GM04503 (cell line): ENCODE measurements at places on chromosomes 1 and 21.

- no peak for DNase-seq
Observed at GRCh38 chr21:45403825-45404729, 888 bp upstream of the COL18A1 start.

DNA sequence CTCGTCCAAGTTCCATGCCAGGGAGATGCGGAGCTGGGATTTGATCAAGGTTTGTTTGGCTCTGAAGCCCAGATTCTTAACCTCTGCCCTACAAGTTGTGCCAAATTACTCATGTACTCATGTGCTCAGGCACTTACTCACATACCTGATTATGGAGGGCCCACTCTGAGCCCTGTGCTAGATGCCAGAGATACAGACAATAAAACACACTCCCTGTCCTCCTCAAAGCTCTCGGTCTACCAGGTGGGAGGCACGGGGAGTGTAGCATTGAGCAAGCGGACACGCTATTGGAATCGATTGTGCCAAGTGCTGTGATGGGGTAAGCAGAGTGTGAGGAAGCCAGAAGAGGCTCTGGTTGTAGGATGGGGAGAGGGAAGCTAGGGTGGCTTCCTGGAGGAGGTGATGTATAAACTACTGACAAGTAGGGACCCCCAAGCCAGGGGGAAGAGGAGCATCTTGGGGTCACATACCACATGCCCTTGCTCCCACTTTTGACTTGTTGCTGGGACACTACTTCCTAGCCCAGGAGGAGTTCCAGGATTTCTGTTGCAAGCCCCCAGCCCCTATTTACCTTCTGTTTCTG lies 49.8 kb upstream of the IFNLR1 start:
- no peak for DNase-seq

DNA sequence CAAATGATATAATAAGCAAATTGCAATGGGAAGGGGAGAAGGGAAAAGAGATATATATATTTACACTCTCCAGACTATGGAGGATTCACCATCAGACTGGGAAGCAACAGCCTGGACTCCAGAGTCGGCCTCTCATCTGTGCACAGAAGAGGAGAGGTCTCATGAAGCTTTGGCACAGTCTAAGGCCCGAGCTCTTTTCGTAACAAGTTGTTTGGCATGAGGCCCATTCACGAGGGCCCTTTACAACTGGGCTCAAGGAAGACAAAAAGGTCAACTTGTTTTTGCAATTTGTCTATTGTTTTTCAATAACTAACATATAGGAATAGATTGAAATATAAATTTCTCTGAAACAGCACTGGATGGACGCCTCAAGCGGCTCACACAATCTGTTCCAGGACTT lies 66.7 kb upstream of the AJAP1 start:
- DNase-seq: no peak

DNA sequence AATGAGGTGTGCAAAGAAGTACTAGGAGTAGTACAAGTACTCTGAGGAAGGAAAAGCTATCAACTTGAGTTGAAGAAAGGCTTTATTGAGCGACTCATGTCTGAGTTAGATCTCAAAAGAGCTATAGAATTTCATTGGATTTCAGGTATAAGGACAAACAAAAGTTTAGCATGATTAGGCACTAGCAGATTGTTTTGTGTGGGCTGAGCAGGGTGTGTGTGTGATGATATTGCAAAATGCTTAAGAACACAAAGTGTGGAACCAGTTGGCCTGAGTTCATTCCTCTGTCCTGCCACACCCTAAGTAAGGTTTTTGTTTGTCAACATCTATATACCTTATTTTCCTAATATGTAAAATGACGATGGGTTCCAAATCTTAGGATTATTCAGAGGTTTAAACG lies 158.9 kb downstream of the KCNK2 start:
- DNase-seq: no peak

DNA sequence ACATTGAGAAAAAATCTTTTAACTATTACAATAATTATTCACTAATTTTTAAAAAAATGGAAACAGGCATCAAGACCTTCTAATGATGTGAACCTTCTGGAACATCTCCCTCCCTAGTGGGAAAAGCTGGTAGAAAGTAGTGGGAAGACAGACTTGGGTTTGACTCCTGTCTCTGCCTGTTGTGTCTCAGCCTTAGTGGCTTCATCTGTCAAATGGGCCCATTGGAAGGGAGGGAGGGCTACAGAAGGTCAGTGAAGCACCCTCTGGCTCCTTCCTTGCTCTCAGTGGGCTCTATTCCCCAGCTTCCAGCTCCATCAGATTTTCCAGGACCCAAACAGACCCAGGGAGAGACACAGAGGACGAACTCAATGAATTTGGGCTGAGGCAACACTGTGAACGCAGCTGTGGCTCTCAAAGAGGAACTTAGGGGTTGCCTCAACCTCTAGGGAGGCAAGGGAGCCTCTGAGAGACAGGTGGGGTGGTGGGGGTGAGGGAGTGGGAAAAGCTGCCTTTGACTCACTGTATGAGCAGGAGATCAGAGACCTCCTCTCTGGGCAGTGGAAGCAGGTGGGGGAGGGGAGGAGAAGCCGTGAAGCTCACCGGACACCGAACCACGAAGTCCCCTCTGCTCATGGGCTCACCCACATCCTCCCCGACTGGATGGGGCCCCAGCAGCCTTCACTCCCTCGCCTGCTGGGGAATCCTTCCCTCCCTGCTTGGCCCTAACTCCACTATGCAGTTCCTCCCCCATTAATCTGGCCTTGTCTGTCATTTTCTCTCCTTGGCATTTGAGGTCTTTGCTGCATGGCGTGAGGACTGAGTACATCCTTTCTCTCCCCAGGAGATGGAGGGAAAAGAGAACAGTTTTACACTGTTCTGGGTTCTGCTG lies 4.5 kb downstream of the CNR2 start:
- DNase-seq: no peak

- DNase-seq: no peak
Observed at GRCh38 chr21:45460011-45460565, 55.1 kb downstream of the COL18A1 start.

DNA sequence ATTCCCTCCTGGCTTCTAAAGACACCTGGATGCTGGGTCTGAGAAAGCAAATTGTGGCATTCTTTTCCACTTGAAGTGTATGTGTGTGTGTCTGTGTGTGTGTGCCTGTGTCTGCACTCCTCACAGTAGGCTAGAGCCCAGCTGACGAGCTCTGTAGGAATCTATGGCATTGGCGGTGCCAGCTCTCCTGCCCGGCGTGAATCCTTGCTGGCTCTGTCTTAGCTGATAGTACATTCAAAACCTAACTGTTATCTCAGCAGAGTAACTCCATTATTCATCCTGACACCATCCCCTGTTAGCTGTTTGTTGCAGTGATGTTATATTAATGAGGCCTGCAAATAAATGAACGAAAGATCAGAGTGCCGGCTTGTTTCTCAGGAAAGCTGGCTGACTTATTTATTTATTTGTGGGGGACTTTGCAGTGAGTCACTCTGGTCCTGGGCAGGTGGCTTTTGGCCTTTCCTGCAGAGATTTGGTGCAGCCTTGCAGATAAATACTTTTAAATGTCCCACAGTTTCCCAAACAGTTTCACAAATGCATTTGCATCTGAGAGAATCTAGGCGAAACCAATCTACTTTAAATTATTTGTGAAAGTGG lies 160.6 kb upstream of the CD34 start:
- no peak for DNase-seq

GRCh38 chr1:79585801-79586200 lies 579.3 kb upstream of the ADGRL4 start:
- no peak for DNase-seq

DNA sequence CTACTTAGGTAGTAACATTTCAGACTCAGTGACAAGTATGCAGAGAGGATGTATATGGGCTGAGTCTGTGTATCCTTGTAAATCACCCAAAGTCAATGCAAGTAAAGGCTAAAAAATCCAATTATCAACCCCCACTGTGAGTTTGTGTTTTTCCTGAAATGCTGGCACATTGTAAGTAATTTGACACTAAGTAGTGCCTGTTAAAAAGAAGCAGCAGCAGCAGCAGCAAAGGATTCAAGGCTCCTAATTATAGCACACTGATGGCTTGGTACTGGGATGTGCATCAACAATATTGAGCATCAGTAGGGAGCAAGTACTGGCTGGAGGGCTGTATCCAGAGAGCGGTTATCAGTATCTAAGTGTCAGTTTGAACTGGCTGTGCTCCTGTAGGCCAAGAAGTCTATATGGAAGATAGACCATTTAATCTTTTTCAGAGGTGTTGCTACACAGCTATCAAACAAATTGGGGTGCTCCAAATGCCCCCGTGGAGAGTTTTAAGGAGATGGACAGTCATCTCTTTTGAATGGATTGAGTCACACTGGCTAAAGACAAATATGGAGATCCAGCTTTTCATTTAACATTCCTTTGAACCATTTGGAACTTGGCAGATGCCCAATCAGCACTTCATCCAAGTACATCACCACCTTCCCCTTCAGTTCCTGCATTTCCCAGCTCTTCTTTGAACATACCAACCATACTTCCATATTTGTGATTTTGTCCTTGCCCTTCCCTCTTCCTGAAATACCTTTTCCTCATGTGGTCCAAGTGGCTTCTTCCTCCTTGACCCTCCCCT lies 241.2 kb upstream of the ST6GALNAC5 start:
- DNase-seq: no peak

DNA sequence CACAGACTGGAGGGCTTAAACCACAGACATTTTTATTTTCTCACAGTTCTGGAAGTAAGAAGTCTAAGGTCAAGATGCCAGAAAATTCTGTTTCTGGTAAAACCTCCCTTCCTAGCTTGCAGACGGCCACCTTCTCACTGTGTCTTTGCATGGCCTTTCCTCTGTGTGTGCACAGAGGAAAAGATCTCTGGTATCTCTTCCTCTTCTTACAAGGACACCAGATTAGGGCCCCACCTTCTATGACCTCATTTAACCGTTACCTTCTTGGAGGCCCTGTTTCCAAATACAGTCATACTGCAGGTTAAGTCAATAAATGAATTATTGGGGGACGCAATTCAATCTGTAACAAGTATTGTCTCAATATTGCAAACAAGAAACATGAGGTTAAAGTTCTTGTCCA lies 63.0 kb upstream of the PRDX6 start:
- no peak for DNase-seq

DNA sequence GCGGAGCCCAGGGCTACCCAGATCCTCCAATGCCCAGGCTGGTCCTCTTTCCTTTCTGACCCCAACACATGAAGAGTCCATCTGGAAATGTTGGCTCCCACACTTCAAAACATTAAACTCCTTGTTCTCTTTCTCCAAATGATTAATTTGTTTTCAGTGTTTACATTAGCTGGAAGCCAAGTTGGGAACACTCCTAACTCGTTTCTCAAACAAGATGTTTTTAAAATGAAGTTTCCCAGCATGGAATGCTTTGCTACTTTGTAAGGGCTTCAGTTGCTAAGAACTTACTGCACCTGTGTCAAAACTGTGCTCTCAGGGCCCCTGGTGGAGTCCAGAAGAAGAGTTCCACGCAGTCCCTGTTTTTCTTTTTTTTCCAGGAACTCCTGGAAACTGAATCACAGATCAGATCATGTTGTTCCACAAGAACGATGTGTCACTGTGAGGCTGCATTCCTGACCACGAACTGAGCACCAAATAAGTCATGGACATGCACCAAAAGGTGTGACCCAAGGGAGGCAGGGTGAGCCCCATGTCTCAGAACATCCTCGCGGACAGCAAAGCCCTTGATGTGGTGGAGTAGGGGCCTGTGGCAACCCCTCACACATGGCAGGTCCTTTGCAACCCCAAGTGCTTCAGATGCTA lies 257.3 kb downstream of the KCNJ6 start:
- peak; percentile 56 for DNase-seq

- DNase-seq: no peak
Observed at GRCh38 chr1:25991937-25992688, 5.8 kb downstream of the PAFAH2 start.

- peak; percentile 27 for DNase-seq
Observed at GRCh38 chr1:45569962-45570581, 13.8 kb upstream of the NASP start.

GRCh38 chr1:209937996-209938959 lies at the start of gene SYT14:
Gene SYT14, plus strand, starts transcription at chr1:209938217. Its CDS starts 48 bp downstream, at chr1:209938265.
- DNase-seq: no peak
